GM12878 (cell line): ENCODE measurements at places on chromosomes 16 and 17. TPM values are rescaled to one million over a fixed set of nuclear protein-coding genes. Genes with fewer than 3 reads are reported as not detected.

Gene UTS2R
- not detected in 2 replicates for polyA plus RNA-seq

Gene IGF2BP1
- 0.08 and 0.21 TPM in 2 replicates for polyA plus RNA-seq

Gene SPAG7
- polyA plus RNA-seq = 133 and 134 TPM in 2 replicates

Gene ENPP7
- polyA plus RNA-seq = 0.21 TPM in 1 of 2 replicates, not detected in the other

Gene BTBD17
- not detected in 2 replicates for polyA plus RNA-seq

Gene BIRC5
- 175 and 178 TPM in 2 replicates for polyA plus RNA-seq

Gene HS3ST2
- not detected in 2 replicates for polyA plus RNA-seq

Gene NPIPB6
- 0.24 and 0.40 TPM in 2 replicates for polyA plus RNA-seq

Gene NOG
- polyA plus RNA-seq = not detected in 2 replicates

Gene WNT9B
- polyA plus RNA-seq = not detected in 2 replicates

Gene PRR15L
- polyA plus RNA-seq = 0.18 TPM in 1 of 2 replicates, not detected in the other

Gene DNAAF8
- 0.20 and 0.21 TPM in 2 replicates for polyA plus RNA-seq

Gene CCDC57
- polyA plus RNA-seq = 75.9 and 80.3 TPM in 2 replicates

Gene TP53
- 65.5 and 77.3 TPM in 2 replicates for polyA plus RNA-seq

Gene LLGL2
- polyA plus RNA-seq = 4.1 and 5.0 TPM in 2 replicates

Gene IRX5
- not detected in 2 replicates for polyA plus RNA-seq

Gene ASGR1
- polyA plus RNA-seq = not detected in 2 replicates

Gene LPO
- not detected in 2 replicates for polyA plus RNA-seq

Gene MEOX1
- polyA plus RNA-seq = 0.48 and 0.72 TPM in 2 replicates

Gene CALB2
- polyA plus RNA-seq = not detected in 2 replicates

Gene SEZ6
- 0.87 TPM in 1 of 2 replicates, not detected in the other for polyA plus RNA-seq

Gene EPOP
- 1.4 and 1.6 TPM in 2 replicates for polyA plus RNA-seq

Gene AXIN2
- polyA plus RNA-seq = 1.6 and 1.7 TPM in 2 replicates

Gene CCDC154
- polyA plus RNA-seq = not detected in 2 replicates

Gene VAT1L
- polyA plus RNA-seq = not detected in 2 replicates

Gene TEX14
- polyA plus RNA-seq = 0.25 and 0.39 TPM in 2 replicates

Gene CA4
- not detected in 2 replicates for polyA plus RNA-seq

Gene ABCA10
- polyA plus RNA-seq = 0.33 and 0.78 TPM in 2 replicates

Gene PRR11
- polyA plus RNA-seq = 41.7 and 46.2 TPM in 2 replicates

Gene TERB1
- polyA plus RNA-seq = not detected in 2 replicates

Gene ACE
- polyA plus RNA-seq = not detected in 2 replicates

Gene ZFPM1
- polyA plus RNA-seq = 0.03 and 0.15 TPM in 2 replicates

Gene HIC1
- polyA plus RNA-seq = 1.8 and 2.0 TPM in 2 replicates

Gene CSH1
- not detected in 2 replicates for polyA plus RNA-seq

Gene DPEP3
- not detected in 2 replicates for polyA plus RNA-seq

Gene OR4D1
- polyA plus RNA-seq = not detected in 2 replicates

Gene HAS3
- polyA plus RNA-seq = 0.05 TPM in 1 of 2 replicates, not detected in the other

Gene RND2
- 0.04 and 0.05 TPM in 2 replicates for polyA plus RNA-seq

Gene KRT33B
- polyA plus RNA-seq = not detected in 2 replicates

Gene ATP1B2
- 0.28 and 0.30 TPM in 2 replicates for polyA plus RNA-seq

Gene BRICD5
- 0.84 and 1.3 TPM in 2 replicates for polyA plus RNA-seq

Gene OR1F1
- polyA plus RNA-seq = not detected in 2 replicates

Gene ABCA5
- polyA plus RNA-seq = 16.0 and 18.8 TPM in 2 replicates

Gene KRTAP9-8
- not detected in 2 replicates for polyA plus RNA-seq

Gene ABCA6
- 5.2 and 7.0 TPM in 2 replicates for polyA plus RNA-seq

Gene CDC6
- polyA plus RNA-seq = 59.9 and 60.9 TPM in 2 replicates

Gene MCRIP1
- polyA plus RNA-seq = 47.2 and 54.4 TPM in 2 replicates

Gene TRPV3
- polyA plus RNA-seq = 1.6 and 1.8 TPM in 2 replicates

Gene CNGB1
- not detected in 2 replicates for polyA plus RNA-seq

Gene CD300A
- 28.6 and 30.0 TPM in 2 replicates for polyA plus RNA-seq

Gene SDR42E2
- polyA plus RNA-seq = 0.06 and 0.09 TPM in 2 replicates

Gene RDM1
- polyA plus RNA-seq = 13.5 and 16.0 TPM in 2 replicates

Gene SYT17
- 4.7 and 6.0 TPM in 2 replicates for polyA plus RNA-seq

Gene CCR7
- 573 and 606 TPM in 2 replicates for polyA plus RNA-seq

Gene CHST4
- 1.3 and 1.7 TPM in 2 replicates for polyA plus RNA-seq
